ENCODE measurements at places on chromosomes 11 and 22.

DNA sequence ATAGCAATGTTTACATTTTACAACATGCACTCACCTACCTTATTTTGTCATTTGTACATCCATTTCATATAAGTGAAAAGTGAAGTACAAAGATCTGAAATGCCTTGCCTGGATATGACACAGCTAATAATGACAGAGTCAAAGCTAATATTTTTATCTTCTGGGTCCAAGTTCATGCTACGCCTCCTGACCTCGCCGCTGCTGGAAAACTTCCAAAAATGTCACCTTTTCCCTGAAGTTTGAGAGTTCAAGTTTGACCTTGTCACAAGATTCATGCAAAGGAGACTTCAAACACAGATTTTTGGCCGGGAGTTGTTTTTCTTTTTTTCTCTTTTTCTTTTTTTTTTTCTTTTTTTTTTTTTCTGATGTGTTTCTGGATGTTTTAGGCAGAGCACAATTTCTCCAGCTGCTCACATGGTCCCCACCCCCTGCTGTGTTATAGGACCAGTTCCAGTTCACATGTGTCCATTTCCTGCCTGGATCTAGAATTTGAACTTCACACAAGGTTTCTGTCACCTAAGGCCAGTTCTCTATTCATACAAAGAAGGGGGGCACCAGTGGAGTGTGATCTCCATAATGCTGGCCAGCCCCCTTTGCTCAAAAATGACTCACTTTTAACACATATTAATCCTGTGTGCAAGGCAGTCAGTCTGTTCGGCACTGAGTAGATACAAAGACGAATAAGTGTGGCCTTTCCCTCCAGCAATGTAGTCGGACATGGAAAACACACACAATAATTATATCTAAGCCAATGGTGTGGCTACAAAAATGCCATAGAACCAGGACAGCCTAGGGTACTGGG, 546.8 kb downstream of the BUD13 start:
- DNase-seq, result no peak

- no peak for DNase-seq
These were observed 676.2 kb downstream of the BRD1 start for GRCh38 chr22:49151256-49152126.

- no peak for DNase-seq
These were observed 630 bp downstream of the CASP4 start for GRCh38 chr11:104967534-104968354.

DNA sequence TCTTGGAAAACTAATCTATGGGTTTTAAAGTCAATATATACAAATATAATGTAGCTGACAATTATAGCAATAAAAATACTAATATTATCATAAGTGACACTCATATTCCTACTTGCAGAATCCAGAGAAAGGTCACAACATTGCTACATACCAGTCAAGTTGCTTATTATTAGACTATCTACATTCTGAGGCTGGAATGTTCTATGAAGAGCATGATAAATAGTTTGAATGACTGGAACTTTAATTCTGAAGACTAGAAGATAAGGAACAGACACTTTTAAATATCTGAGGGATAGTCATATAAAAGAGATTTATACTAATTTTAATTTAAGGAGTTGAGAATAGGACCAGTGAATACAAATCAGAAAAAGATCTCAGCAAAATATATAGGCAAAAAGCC, 146.0 kb downstream of the GUCY1A2 start:
- no peak for DNase-seq

DNA sequence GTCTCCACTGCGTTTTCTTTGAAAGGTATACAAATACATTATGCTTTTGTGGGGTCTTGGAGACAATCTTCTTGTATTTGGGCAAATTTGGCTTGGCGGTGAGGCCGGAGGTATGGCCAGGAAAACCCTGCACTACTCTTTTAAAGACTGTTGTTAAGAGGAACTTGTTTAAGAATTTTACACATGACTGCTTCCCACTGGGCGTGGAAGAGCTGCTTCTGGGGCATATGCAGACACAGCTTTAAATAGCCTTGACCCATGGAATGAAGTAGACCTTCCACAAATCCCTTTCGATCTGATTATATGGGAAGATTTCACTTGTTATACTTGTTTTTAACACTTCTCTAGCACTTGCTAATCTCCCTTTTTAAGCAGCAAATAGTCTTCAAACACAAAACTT, 453.6 kb downstream of the MN1 start:
- DNase-seq, result no peak
